ENCODE measurements at places on chromosomes 5 and 9.

- no peak for DNase-seq
Measured at GRCh38 chr5:90308787-90309585, 100.6 kb downstream of the CETN3 start.

DNA sequence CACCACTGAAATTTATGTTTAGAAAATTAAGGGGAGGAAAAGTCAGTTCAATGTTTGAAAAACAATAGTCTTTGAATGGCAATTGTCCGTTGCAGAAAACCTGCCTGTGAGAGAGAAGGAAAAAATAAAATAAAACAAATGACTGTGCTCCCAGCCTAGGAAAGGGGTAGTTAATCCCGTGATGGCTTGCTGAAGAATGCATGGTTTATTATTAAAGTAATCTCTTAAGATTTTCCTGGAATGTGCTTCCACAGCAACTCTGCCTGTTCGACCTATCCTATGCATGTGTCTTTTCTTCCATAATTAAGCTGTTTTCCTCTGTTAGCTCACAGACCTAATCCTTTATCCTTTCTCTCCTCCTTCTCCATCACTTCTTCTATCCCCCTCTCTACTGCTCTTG lies 2.4 kb upstream of the DAB2 start:
- no peak for DNase-seq

DNA sequence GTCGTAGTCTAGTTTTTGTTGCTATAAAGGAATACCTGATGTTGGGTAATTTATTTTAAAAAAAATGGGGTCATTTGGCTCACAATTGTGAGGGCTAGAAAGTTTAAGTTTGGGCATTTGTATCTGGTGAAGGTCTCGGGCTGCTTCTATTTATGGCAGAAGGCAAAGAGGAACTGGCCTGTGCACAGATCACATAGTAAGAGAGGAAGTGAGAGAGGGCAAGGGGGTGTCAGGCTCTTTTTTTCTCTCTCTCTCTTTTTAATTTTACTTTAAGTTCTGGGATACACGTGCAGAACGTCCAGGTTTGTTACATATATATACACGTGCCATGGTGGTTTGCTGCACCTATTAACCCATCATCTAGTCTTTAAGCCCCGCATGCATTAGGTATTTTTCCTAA lies 453.3 kb downstream of the DIRAS2 start:
- DNase-seq = no peak

GRCh38 chr9:135046739-135047350 lies 40.6 kb upstream of the OLFM1 start:
- DNase-seq = no peak

- no peak for DNase-seq
Measured at GRCh38 chr9:95954940-95955339, 79.4 kb downstream of the ERCC6L2 start.

GRCh38 chr5:169670769-169671525 lies 33.9 kb downstream of the DOCK2 start:
- DNase-seq = no peak

- no peak for DNase-seq
Measured at GRCh38 chr9:33921967-33922895, 105.3 kb downstream of the UBE2R2 start.

- no peak for DNase-seq
Measured at GRCh38 chr9:99040911-99041582, 63.9 kb upstream of the TGFBR1 start.

DNA sequence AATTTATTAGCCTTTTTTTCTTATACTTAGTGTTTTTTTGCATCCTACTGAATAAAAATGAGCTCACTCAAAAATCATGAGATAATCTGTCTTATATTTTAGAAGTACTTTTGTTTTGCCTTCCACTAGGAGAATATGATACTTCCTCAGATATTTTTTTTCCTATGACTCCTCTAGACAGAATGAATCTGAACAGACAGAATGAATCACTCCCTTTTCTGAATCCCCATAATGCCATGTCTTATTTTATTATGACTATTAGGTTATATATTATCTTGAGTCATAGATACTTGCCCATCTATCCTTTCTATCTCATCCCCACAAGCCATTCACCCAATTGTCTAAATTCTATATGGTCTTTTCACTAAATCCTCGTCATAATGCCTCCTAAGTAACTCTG lies 134.6 kb downstream of the BRINP1 start:
- DNase-seq = no peak

- no peak for DNase-seq
Measured at GRCh38 chr9:91676046-91676445, 252.4 kb upstream of the NFIL3 start.

DNA sequence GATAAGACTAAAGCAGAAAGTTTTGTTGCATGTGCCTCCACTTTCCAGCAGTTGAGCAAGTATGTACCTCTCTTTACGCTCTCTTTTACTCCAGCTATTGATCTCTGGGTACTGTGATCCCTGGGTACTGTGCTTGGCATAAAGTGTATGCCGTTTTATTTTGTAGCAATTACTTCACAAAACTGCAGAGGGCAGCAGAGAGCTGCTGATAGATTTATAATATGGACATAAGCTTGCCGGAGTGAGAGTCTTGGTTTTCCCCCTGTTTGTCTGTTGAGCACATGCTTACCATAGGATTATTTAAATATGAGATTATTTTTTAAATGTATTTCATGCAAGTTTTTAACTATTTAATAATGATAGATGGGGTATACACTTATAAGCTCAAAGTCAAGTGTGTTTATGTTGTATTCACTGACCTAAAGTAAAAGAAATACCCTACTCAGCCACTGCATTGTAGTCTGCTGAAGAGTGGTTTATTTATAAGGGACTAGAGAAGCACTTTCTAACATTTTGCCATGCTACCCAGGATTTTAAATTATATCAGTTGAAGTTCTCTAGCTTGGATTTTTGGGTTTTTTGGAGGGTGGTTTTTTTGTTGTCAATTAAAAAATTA lies 13.0 kb downstream of the TTC1 start:
- DNase-seq = no peak

DNA sequence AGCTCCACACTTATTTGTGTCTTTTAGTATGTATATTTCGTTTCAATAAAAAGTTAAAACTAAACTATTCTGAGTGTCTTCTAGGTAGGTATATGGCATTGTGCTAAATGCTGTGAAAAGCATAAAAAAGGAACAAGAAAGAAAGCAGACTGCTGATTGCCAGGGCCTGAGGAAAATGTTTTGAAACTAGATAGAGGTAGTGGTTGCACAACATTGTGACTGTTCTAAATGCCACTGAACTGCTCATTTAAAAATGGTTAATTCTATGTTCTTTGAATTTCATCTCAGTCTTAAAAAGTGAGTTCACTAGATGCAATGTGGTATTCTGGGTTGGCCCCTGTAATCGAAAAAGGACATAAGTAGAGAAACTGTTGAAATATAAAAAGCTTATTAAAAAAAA lies 2.6 kb upstream of the ALAD start:
- DNase-seq = no peak

- no peak for DNase-seq
Measured at GRCh38 chr5:144549580-144549979, 378.9 kb downstream of the KCTD16 start.

DNA sequence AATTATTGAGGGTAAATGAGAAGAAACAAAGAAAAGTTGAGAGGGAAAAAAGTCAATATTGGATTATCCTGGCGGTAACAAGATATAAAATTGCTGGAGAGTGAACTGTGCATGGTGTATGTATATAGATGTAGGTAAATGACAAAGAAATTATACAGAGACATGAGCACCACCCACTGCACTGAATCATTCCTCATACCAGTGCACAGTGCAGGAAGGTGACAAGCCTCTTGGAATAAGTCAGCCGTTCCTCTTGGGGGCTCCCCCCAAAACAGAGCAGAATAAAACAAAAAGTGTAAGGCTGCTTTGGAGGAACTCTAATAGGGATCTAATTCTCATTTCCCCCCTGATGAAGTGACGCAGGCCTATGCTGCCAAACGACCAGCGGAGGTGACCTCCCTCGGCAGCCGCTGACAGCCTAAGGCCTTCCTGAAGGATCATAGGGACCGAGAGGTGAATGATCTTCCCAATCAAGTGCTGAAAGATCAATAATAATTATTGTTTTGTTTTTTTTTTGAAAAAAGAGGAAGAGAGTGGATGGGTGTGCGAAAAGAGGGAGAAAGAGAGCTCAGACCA lies 245.0 kb downstream of the PSAT1 start:
- DNase-seq = no peak

GRCh38 chr5:9124071-9124470 lies 421.8 kb downstream of the SEMA5A start:
- DNase-seq = no peak

DNA sequence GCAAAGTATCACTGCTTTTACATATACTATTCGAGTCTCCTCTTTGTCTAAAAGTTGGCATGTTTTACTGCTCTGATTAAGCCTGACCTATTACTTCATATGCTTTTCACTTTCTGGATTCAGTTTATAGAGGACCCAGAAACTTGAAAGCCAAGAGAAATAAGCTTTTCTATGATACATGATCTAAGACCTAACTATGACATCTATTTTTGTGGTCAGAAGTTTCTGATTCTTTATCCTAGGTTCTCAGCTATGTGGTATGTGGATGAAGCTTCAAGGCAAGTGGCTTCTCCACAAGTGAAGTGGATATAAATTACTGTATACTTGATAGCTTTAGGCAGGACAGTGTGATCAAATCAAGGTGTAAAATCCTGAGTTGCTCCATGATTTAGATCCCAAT lies 6.3 kb downstream of the EDIL3 start:
- no peak for DNase-seq

- DNase-seq = no peak
Measured at GRCh38 chr5:6353602-6354302, 24.6 kb downstream of the MED10 start.

- no peak for DNase-seq
Measured at GRCh38 chr5:170538096-170538465, 34.3 kb downstream of the KCNIP1 start.

GRCh38 chr9:125887172-125887571 lies 140.0 kb downstream of the PBX3 start:
- no peak for DNase-seq

GRCh38 chr9:97556721-97557605 lies 55.5 kb downstream of the TMOD1 start:
- no peak for DNase-seq

GRCh38 chr5:37165761-37166160 lies 83.4 kb downstream of the CPLANE1 start:
- no peak for DNase-seq

DNA sequence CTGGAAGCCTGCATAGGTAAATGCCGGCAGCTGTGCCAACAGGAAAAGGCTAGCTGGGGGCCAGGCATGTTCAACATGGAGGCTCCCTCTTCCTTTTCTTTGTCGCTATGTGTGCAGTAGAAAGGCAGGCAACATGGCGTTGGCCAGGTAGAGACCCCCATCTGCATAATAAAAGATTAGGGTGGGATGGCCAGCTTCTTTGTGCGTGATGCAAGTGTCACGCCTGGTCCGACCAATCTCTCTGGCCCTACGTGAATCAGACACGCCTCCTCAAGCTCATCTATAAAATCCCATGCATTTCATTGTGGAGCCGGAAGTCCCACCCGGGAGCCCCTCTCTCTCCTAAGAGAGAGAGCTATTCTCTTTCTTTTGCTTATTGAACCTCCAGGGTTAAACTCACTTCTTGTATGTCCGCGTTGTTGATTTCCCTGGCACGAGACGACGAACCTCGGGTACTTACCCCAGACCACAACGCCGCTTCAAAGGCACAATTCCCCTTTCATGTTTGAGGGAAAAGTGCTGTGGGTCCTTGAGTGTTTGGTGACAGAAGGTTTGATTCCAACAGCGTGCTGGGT lies 25.0 kb upstream of the C5orf47 start:
- no peak for DNase-seq

GRCh38 chr9:89804766-89805531 lies 200.1 kb downstream of the GADD45G start:
- DNase-seq = no peak

DNA sequence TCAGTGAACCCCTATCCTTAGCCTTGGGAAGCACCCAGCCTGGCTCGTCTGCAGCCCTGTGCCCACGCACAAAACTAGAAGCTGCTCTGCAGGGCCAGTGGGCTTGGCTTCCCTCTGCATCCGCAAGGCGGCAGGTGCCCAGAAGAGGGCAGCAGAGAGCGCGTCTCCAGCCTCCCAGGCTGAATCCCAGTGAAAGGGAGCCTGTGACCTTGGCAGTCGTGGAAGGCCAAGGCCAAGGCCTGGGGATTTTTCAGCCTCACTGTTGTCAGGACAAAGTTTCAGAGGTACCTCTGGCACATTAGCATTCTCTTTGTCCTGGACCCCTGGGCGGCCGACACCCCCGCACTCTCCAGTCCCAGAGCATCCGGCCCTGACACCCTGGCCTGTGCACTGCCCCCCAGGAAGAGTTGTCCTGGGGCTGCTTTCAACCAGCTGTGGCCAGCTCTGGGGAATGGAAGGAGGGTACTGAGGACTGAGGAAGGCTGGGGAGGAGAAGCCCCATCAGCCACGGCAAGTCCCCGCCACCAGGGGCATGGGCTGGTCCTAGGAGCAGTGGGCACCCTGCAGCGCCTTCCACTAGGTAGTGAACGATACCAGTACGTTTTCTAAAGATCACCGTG lies 63.6 kb upstream of the IL17B start:
- DNase-seq = peak; percentile 75

GRCh38 chr5:139164020-139164419 lies 34.1 kb downstream of the SIL1 start:
- DNase-seq = no peak

GRCh38 chr5:158170060-158170459 lies 311.1 kb upstream of the CLINT1 start:
- DNase-seq = no peak

GRCh38 chr5:150787656-150788055 lies 9.1 kb downstream of the SMIM3 start:
- no peak for DNase-seq

- DNase-seq = no peak
Measured at GRCh38 chr5:5381310-5381913, 41.1 kb upstream of the ICE1 start.

- DNase-seq = no peak
Measured at GRCh38 chr5:58357121-58357520, 102.8 kb downstream of the PLK2 start.

- no peak for DNase-seq
Measured at GRCh38 chr9:6150483-6150882, 65.1 kb upstream of the IL33 start.

DNA sequence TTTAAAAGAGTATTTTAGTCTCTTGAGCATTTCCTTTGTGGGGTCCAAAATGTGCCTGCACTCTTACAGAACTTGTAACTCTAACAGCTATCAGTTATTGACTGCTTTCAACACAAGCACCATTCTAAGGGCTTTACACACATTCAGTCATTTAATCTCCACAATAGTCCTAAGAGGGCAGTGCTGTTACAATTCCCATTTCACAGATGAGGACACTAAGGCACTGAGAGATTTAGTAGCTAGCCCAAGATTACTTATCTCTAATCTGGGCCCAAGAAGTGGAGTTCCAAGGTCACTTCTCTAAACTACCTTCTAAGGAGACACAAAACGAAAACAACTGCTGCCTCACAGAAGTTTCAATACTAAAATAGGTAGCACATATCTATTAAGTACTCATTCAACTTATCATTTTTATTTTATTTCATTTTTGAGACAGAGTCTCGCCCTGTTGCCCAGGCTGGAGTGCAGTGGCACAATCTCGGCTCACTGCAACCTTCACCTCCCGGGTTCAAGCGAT lies 275.2 kb downstream of the CWC27 start:
- no peak for DNase-seq

All from activated CD4-positive, alpha-beta T cell treated with anti-CD3 and anti-CD28 coated beads for 24 hours (primary cell).